Activated CD4-positive, CD25-positive, alpha-beta regulatory T cell treated with anti-CD3 and anti-CD28 coated beads, Interleukin-2, amount 50 U/mL, for 16 hours (primary cell): ENCODE measurements at places on chromosomes 6 and 20.

- no peak for DNase-seq
These were observed 1.9 kb downstream of the TRIB3 start for GRCh38 chr20:382291-383115.

DNA sequence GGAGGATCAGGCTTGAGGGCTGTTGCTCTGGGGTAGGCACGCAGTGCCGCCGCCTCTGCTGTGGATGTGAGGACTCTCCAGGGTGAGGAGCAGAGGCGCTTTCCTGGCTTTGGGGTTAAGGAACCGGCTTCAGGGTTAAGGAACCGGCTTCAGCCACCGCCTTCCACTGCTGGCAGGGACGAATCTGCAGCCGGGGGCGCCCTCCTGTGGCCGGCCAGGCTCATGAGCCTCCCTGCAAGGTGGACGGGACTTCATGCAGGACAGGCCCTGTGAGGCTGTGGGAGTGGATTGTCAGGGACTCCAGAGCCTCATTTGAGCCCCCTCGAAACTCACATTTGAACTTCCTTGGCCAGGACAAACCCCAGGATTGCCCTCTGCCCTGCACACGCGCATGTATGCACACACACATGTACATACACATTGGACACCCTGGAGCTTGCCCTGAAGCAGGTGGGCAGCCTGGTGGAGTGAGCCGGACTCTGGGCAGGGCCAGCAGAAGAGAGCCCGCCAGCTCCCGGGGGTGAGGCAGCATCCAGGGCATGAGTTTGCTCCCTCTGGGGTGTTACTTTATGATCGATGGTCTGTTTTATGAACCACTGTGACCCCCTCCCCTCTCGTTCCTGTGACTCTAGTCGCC is 146.9 kb downstream of the PHACTR3 start:
- no peak for DNase-seq

DNA sequence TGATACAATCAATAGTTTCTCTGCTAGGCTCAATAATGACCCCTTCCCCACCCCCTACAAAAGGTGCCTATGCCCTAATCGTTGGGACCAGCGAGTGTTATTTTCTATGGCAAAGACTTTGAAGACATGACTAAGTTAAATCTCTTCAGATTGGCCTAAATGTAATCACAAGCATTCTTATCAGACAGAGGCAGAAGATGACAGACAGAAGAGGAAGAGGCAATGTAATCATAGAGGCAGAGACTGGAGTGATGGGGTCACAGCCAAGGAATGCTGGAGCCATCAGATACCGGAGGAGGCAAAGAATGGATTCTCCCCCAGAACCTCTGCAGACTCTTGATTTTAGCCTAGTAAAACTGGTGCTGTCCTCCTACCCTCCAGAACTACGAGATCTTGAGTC is 159.3 kb downstream of the EDN1 start:
- DNase-seq = no peak

- DNase-seq = no peak
These were observed 60.8 kb downstream of the RTN4IP1 start for GRCh38 chr6:106568530-106568929.

DNA sequence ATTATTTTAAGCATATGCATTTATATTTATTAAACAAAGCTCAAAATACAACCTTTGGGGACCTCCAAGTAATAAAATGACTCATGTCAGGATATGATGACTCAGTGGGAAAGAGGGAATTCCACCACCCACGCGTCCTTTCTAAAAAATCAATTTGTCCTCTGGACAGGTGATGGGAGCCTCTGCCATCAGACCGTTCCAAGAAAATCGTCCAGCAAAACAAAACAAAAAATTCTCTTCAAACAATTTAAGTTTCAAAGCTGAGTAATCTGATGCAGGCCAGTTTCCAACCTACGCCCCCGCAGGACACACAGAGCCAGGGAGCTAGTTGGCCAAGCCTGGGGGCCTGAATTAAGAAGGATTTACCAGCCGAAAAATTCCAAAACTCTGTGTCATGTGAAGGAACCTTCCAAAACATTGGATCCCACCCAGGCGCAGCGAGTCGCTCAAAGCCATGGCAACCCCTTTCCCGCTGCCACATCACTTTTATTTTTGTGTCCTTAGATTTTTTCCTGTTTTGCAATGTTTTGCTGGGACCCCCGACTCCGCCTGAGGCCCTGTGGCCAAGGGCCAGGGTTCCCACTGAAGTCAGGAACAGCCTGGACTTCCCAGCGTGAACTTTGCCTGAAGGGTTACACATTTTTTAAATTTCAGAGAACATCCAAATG is 95.3 kb downstream of the NFATC2 start:
- DNase-seq = no peak

DNA sequence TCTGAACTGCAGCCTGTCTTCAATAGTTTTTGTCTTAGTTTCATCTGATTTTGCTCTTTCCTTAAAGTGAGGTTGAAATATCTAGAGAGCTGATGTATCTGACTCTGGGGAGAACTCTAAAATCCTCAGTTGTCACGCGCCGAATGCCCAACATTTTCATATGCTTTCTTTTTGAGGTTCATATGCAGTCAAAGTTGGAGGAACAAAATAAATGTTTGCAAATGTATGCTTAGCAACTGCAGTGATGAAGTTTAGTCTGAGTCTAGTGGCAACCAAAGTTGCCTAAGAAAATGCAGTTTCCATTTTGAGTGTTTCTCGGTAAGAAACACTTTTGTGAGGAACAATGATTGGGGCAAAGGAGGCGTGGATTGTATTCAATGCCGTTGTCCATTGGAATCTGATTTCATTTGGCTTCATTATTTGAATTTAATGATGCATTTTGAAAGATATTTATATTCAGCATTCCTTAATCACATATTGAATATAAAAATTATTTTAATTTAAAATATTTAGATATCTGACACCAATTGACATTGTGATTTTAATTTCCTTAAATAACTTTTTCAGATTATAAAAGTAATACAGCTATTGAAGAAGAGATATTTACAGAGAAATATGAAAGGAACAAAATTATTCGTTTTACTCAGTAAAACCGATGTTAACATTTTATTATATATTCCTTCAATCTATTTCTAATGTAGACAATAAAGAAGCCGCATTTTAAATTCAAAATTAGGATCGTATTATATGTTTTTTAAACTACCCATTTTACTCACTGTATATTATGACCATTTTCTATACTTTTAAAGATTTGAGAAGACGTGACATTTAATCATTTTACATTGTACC is 122.0 kb downstream of the PLEKHG1 start:
- no peak for DNase-seq

DNA sequence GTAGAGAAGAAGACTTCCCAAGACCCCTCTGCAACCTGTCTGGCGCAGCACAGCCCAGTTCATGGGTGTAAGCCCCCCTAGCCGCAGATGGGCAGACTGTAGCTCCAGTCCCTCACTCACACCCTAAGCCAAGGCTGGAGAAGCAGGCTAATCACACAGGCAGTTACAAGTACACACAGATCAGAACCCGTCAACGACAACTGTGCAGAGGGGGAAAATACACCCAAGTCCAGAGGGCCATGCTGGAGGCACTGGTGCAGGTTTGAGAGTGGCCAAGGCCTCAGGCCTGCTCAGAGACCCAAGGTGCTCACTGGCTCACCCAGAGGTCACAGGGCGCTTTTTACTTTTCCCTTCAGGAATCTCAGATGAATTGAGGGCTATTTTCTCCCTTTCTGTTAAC is 106.1 kb downstream of the NOL4L start:
- no peak for DNase-seq

GRCh38 chr20:62697468-62697912 is 11.1 kb upstream of the NTSR1 start:
- DNase-seq = no peak

DNA sequence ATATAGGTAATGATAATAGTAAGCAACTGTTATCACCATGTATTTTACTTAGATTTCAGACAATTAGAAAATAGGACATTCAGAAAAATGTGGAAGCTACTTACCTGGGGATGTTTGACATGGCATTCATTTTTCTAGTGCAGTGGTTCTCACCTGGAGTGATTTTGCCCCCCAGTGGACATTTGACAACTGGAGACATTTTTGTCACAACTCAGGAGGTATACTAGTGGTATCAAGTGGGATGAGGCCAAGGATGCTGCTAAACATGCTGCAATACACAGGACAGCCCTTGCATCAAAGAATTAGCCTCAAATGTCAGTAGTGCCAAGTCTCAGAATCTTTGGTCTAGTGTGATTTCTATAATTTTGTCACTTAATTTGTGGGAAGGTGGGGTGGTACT is 36.1 kb downstream of the NUS1 start:
- DNase-seq = no peak

GRCh38 chr20:45087097-45087790 is 13.7 kb downstream of the KCNS1 start:
- DNase-seq = no peak

DNA sequence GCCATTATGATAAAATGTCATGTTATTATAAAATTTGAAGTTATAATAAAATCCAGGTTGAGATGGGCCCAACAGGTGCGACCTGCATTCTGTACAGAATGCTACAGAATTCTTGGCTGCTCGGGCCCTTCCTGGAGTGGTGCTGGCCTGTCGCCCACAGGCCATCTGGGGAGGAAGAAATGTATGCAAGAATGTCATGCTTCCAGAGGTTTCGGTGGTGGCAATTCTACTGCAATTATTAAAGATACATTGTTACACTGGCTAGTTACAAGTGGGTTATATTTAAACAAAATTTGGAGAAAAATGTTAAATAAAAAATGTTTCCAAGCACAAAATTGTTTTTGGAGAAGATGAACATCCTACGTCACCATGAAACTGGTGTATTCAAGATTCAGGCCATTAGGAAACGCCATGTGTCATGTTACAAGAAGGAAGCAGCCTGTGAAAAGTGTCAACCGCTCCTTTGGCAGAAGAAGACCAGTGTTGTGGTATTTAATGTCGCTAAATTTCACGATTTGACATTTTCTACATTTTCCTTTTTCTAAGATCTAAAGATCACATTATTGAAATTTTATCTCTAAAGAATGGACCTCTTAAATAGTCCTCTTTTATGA is 7.1 kb downstream of the RAMACL start:
- no peak for DNase-seq

GRCh38 chr6:90941885-90942284 is 355.0 kb upstream of the MAP3K7 start:
- DNase-seq = no peak

GRCh38 chr20:34012330-34012729 is 18.6 kb downstream of the RALY start:
- no peak for DNase-seq
